H9 (cell line): ENCODE measurements at places on chromosomes 1 and 21. TPM values are rescaled to one million over a fixed set of nuclear protein-coding genes. Genes with fewer than 3 reads are reported as not detected.

The MX2 gene
- 1.8 and 1.9 TPM in 2 replicates for total RNA-seq

GRCh38 chr1:156822680-156823079 is 6.0 kb upstream of the SH2D2A start:
- DNase-seq: no peak

GRCh38 chr21:27493542-27493941 is 526.7 kb upstream of the ADAMTS5 start:
- DNase-seq: no peak

DNA sequence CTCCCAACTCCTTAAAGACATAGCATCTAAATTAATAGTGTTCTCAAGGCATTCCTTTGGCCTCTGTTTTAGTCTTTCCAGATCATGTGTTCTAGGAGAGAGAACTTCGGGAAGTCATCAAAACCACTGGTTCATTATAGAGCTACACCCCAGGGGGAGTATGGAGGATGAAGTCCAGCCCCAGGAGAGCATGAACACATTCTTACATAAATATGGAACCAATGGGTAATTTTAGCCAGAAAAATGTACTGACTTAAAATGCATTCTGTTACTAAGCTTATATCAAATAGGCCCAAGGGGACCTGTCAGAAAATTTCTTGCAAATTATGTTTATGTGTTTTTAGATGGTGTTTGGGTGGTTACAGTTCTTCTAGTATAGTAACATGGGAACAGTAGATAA is 165.2 kb downstream of the NTMT2 start:
- no peak for DNase-seq
